Colonic mucosa (tissue), 4 donors: ENCODE measurements at places on chromosomes 2 and 18. TPM values are rescaled to one million over a fixed set of nuclear protein-coding genes. Genes with fewer than 3 reads are reported as not detected.

The CDKL4 gene
- 0.64 TPM for total RNA-seq

The CHAC2 gene
- total RNA-seq = 3.2 TPM

GRCh38 chr2:240430595-240430994, 4.9 kb upstream of the GPC1 start:
- H3K36me3 ChIP-seq = no peaks in the 10 kb centered on the region
- H3K27ac ChIP-seq = no peak overlapping the region
- peak; percentile 11 for DNase-seq
- no peaks in the 10 kb centered on the region for H3K4me1 ChIP-seq
- no peak overlapping the region for H3K4me3 ChIP-seq

DNA sequence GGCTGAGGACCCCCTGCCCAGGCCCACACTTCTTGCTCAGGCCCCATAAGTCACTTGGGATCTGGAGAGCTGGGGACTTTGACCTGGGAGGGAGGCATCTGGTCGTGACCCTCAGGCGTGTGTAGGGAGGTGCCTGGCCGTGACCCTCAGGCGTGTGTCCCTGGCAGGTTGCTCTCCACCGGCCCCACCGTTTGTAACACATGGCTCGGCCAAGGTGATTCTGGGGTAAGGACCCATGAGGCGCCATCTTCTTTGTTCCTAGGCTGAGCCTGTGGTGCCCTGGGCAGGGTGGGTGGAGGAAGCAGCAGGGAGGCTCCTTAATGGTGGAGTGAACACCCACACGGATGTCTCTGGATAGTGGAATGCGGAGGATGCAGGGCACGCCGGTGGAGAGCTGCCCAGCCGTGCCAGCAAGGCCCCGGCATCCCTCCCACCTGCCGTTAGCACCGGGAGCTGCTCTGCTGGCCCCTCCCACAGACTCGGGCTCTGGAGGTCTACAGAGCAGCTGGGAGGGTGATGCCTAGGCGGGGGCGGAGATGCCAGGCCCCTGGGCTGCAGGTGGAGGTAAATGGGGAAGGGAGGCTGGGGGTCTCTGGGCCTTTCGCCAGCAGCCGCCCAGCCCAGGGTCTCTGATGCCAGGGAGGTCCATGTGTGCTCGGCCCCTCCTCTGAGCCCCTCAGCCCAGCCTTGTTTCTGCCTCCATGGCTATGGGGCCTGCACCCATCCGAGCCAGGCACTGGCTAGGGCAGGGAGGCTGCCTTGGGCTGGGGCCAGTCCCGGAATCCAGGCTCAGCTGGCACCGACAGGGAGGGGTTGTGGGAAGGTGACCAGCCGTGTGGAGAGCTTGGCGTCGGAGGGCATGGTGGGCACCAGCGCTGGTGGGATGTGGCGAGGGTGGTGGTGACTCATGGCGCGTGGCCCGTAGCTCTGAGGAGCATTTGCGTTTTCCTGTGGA, 1.1 kb upstream of the GAL3ST2 start:
- peak overlapping the region; percentile 41 for H3K4me3 ChIP-seq
- no peaks in the 10 kb centered on the region for H3K27me3 ChIP-seq
- H3K4me1 ChIP-seq = no peaks in the 10 kb centered on the region
- H3K36me3 ChIP-seq = no peaks in the 10 kb centered on the region
- peak; percentile 63 for DNase-seq
- H3K27ac ChIP-seq = peak overlapping the region; percentile 82

DNA sequence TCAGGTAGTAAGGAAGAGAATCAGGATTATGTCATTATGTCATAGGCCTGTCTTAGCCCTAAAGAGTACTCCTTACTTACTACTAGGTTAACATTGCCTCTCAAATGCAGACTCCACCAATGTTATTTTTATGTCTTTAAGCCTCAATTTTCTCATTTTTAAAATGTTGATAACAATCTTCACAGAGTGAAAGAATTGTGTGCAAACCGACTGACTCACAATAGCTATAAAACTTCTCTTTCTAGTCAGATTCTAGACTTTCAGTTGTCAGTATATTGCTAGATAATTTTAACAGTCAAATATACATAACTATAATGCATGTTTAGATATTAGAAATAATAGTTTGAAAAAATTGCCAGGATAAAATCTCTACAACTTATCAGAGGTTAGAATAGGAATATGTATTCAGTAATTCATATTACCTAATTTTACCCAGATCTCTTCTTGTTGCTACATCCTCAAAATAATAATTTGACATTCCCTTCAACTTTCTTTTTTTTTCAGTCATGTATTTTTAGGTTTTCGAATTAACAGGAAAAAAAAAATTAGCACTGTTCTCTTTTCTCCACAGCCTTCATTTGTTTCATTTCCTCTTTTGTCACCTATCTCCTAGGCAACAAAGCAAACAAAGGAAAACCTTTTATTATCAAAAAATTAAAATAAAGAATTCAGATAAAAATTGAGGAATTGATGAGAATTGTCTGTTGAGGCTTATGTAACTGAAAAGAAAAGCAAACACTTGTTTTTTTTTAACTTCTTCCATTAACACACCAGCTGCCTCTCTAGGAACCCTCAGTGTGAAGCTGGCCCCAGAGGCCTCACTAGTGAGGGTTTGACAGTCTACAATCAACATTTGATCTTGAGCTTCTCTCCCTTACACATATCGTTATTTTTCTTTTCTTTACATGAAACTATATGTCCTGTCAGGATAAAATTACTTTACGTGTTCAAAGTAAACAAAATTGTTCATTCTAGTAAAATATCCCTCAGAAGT, 279.0 kb downstream of the CALCRL start:
- H3K27ac ChIP-seq = no peak overlapping the region
- H3K27me3 ChIP-seq = no peaks in the 10 kb centered on the region
- no peak for DNase-seq
- H3K4me1 ChIP-seq = no peaks in the 10 kb centered on the region
- no peak overlapping the region for H3K4me3 ChIP-seq
- H3K36me3 ChIP-seq = no peaks in the 10 kb centered on the region

- peaks cover 21% of the 10 kb centered on the region for H3K36me3 ChIP-seq
- no peaks in the 10 kb centered on the region for H3K4me1 ChIP-seq
- no peak overlapping the region for H3K27ac ChIP-seq
- no peak overlapping the region for H3K4me3 ChIP-seq
- DNase-seq = no peak
Observed at GRCh38 chr2:113739849-113740248, 16.6 kb downstream of the SLC35F5 start.

DNA sequence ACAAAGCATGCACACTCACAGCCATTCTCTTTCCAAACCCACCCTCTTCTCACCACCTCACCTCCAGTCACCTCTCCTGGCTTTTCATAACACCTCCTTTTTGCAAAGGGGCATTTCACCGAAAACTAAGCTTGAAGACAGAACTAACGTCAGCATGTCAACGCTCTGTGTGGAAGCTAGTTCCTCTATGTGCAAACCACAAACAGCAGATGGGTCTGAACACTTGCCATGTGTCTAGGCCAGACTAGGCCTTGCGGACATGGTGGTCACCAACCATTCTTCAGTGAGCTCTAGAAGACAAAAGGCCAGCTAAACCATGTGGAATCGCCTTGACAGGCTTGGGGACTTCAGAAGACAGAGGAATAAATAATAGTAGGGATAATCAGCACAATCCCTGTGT, 148.5 kb downstream of the TXNL1 start:
- no peaks in the 10 kb centered on the region for H3K36me3 ChIP-seq
- no peak for DNase-seq
- no peaks in the 10 kb centered on the region for H3K4me1 ChIP-seq
- H3K4me3 ChIP-seq = no peak overlapping the region
- H3K27ac ChIP-seq = no peak overlapping the region
- no peaks in the 10 kb centered on the region for H3K27me3 ChIP-seq

DNA sequence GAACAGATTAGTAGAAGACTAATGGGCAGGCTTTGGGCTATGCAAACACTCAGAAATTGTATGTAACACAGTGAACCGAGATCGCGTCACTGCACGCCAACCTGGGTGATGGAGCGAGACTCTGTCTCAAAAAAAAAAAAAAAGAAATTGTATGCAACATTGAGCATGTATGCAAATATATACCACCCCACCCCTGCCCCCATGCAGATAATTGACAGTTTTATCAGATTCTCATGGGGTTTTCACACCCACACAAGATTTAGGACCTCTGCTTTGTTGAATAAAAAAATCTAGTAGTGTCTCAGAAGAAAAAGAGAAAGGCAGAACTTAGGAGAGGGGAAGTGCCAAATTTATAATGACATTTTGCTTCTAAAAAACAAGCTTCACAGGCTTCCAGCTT, 131.6 kb upstream of the FN1 start:
- DNase-seq = no peak
- no peak overlapping the region for H3K27ac ChIP-seq
- H3K36me3 ChIP-seq = no peaks in the 10 kb centered on the region

- H3K4me3 ChIP-seq = no peak overlapping the region
Observed at GRCh38 chr2:146135245-146135644, 1615.3 kb upstream of the ZEB2 start.

DNA sequence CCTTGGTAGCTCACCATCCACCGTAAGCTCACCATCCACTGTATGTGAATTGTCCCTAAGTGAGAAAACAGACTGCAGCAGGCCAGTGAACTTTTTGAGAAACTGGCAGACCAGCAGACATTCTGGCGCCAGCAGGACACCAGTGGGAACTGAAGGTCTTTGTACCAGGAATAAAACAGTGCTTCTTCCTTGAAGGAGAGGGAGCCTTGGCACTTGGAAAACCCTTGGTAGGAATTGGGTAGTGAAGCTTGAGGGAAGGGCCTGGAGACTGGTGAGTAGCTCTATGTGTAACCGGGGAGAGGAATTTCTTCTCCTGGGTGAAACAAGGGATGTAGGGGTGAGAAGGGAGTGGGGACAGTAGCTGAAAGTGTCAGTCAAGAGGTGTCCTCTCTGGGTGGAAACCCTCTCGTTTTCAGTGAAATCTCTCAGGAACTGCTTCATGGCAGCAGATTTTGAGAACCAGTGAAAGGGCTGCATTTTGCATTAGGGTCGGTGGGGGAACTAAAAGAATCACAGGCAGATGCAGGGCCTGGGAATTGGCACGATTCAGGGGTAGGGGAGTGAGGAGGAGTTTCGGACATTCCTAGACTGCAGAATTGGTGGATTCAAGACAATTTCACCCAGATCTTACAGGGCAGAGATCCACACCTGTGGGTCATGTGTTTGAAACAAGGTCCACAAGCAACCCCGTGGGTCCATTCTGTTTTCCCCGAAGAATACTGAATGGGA, 131.5 kb upstream of the DLX2 start:
- H3K27me3 ChIP-seq = peaks cover 8% of the 10 kb centered on the region
- peak; percentile 41 for DNase-seq
- H3K36me3 ChIP-seq = no peaks in the 10 kb centered on the region
- peak overlapping the region; percentile 32 for H3K4me3 ChIP-seq
- H3K4me1 ChIP-seq = no peaks in the 10 kb centered on the region

The RNF152 gene
- total RNA-seq = 29.8 TPM

GRCh38 chr18:31659576-31660177, 24.7 kb downstream of the B4GALT6 start:
- DNase-seq = no peak
- no peak overlapping the region for H3K4me3 ChIP-seq
- H3K27ac ChIP-seq = peak overlapping the region; percentile 58
- H3K4me1 ChIP-seq = no peaks in the 10 kb centered on the region

DNA sequence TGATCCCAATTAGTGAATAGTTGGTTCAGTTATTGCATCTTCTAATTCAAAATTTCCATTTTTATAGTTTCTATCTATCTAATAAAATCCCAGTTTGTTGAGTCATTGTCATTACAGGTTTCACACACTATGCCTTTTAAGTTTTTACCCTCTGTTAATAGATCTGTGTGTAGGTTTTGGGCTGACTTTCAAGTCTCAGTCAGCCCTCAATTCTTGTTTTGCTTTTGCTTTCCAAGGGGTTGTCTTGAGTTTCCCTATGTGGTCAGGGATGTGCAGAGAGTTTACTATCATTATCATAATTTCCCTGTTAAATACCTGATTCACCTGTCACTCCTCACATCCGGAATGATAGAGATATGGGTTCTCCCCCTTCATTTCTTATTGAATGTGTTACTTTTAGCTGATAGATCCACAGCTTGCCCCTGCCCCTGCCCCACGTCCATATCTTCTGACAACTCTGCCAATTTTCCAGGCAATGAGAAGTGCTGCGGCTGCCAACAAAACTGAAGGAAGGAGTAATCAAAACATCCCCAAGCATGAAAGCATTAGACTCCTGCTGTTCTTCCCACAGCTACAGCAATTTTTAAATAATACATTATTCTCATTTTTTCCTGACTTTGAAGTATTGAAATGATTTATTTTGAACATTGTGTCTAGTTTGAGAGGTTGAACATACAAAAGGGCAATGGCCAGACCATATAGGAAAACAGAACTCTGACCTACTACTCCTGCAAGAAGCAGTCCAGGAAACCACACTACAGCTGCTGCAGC, 1064.8 kb downstream of the SUCLG1 start:
- H3K4me1 ChIP-seq = no peaks in the 10 kb centered on the region
- no peak overlapping the region for H3K4me3 ChIP-seq
- no peaks in the 10 kb centered on the region for H3K27me3 ChIP-seq
- DNase-seq = no peak
- no peak overlapping the region for H3K27ac ChIP-seq
- no peaks in the 10 kb centered on the region for H3K36me3 ChIP-seq

- no peaks in the 10 kb centered on the region for H3K27me3 ChIP-seq
- H3K27ac ChIP-seq = no peak overlapping the region
- no peak for DNase-seq
- no peak overlapping the region for H3K4me3 ChIP-seq
- peaks cover 9% of the 10 kb centered on the region for H3K36me3 ChIP-seq
Observed at GRCh38 chr2:241629762-241630435, 7.1 kb downstream of the THAP4 start.

- no peaks in the 10 kb centered on the region for H3K27me3 ChIP-seq
- no peak overlapping the region for H3K4me3 ChIP-seq
- H3K36me3 ChIP-seq = no peaks in the 10 kb centered on the region
- H3K27ac ChIP-seq = no peak overlapping the region
- H3K4me1 ChIP-seq = peaks cover 7% of the 10 kb centered on the region
Observed at GRCh38 chr2:8625399-8626300, 56.2 kb upstream of the ID2 start.

DNA sequence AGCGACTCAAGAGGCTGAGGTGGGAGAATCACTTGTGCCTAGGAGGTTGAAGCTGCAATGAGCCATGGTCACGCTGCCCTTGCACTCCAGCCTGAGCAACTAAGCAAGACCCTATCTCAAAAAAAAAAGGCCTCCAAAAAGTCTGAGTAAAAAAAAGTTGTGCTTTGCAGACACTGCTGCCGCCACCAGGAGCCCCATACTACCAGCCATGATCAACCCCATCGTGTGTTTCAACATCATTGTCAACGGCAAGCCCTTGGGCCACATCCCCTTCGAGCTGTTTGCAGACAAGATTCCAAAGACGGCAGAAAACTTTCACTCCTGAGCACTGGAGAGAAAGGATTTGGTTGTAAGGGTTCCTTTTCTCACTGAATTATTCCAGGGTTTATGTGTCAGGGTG, 137.1 kb downstream of the INO80D start:
- no peaks in the 10 kb centered on the region for H3K36me3 ChIP-seq
- H3K27ac ChIP-seq = no peak overlapping the region
- H3K27me3 ChIP-seq = no peaks in the 10 kb centered on the region
- no peak for DNase-seq
- H3K4me1 ChIP-seq = peaks cover 4% of the 10 kb centered on the region
- no peak overlapping the region for H3K4me3 ChIP-seq
